Large intestine (tissue), 12 donors: ENCODE measurements at places on chromosomes 11 and 22. TPM values are rescaled to one million over a fixed set of nuclear protein-coding genes. Genes with fewer than 3 reads are reported as not detected.

Gene OR2AT4
- polyA plus RNA-seq, result 3.2 TPM

Gene LIPT2
- polyA plus RNA-seq, result 6.8 TPM

Gene FXYD6
- polyA plus RNA-seq, result 78.3 TPM

Gene MOV10L1
- polyA plus RNA-seq, result 2.3 TPM

Gene KRTAP5-2
- polyA plus RNA-seq, result 0.42 TPM

Gene C11orf65
- polyA plus RNA-seq, result 1.1 TPM

Gene OR51E1
- 3.0 TPM for polyA plus RNA-seq

Gene RDX
- polyA plus RNA-seq, result 51.6 TPM

Gene SLC7A4
- polyA plus RNA-seq, result 31.4 TPM

Gene MEI1
- polyA plus RNA-seq, result 4.4 TPM

Gene ROM1
- 4.5 TPM for polyA plus RNA-seq

Gene OR51I1
- polyA plus RNA-seq, result not detected

Gene KCNJ4
- polyA plus RNA-seq, result 2.1 TPM

Gene OR4A16
- 0.04 TPM for polyA plus RNA-seq

Gene FGF3
- polyA plus RNA-seq, result not detected

Gene GSTP1
- 848 TPM for polyA plus RNA-seq

Gene ANO1
- polyA plus RNA-seq, result 12.3 TPM

Gene OR5B21
- polyA plus RNA-seq, result 0.07 TPM
